ENCODE measurements at places on chromosomes 5 and 9. TPM values are rescaled to one million over a fixed set of nuclear protein-coding genes. Genes with fewer than 3 reads are reported as not detected.

GRCh38 chr5:149018909-149019443 is 43.9 kb downstream of the SH3TC2 start:
- H3K4me3 ChIP-seq, result no peak overlapping the region
- H3K4me1 ChIP-seq, result peaks cover 8% of the 10 kb centered on the region
- no peak for DNase-seq
- peaks cover 2% of the 10 kb centered on the region for H3K36me3 ChIP-seq

- peaks cover 2% of the 10 kb centered on the region for H3K36me3 ChIP-seq
- peaks cover 14% of the 10 kb centered on the region for H3K4me1 ChIP-seq
- DNase-seq, result peak; percentile 33
- H3K27ac ChIP-seq, result no peak overlapping the region
- H3K27me3 ChIP-seq, result peaks cover 84% of the 10 kb centered on the region
Observed at GRCh38 chr5:93607367-93608258, 24.6 kb downstream of the NR2F1 start.

GRCh38 chr5:140112685-140113179 is 1.2 kb upstream of the PURA start:
- peak overlapping the region; percentile 16 for H3K27ac ChIP-seq
- H3K4me1 ChIP-seq, result peaks cover 61% of the 10 kb centered on the region
- H3K36me3 ChIP-seq, result peaks cover 10% of the 10 kb centered on the region
- H3K27me3 ChIP-seq, result peaks cover 15% of the 10 kb centered on the region

GRCh38 chr9:127224883-127225739 is 39.5 kb upstream of the GARNL3 start:
- H3K27me3 ChIP-seq, result peaks cover 45% of the 10 kb centered on the region
- peak overlapping the region; percentile 76 for H3K27ac ChIP-seq

- no peaks in the 10 kb centered on the region for H3K4me1 ChIP-seq
- H3K36me3 ChIP-seq, result no peaks in the 10 kb centered on the region
- H3K27me3 ChIP-seq, result no peaks in the 10 kb centered on the region
- no peak for DNase-seq
Observed at GRCh38 chr9:94922098-94922607, 195.7 kb downstream of the AOPEP start.

GRCh38 chr5:129112295-129112694 is 17.7 kb downstream of the ISOC1 start:
- H3K27me3 ChIP-seq, result no peaks in the 10 kb centered on the region
- H3K27ac ChIP-seq, result no peak overlapping the region
- H3K36me3 ChIP-seq, result peaks cover 10% of the 10 kb centered on the region
- no peak for DNase-seq
- H3K4me3 ChIP-seq, result no peak overlapping the region

Gene TMEM215
- not detected for total RNA-seq

Gene GAS1
- total RNA-seq, result 0.25 TPM

Gene ZDHHC11
- 5.8 TPM for total RNA-seq

Gene ANKRD18A
- 3.1 TPM for total RNA-seq

Data from activated CD4-positive, alpha-beta memory T cell treated with anti-CD3 and anti-CD28 coated beads, Interleukin-2, amount 10 ng/mL, durations not matched to agents 7 days and 5 days (primary cell).